RPMI7951 (cell line): ENCODE measurements at places on chromosomes 3 and 15. TPM values are rescaled to one million over a fixed set of nuclear protein-coding genes. Genes with fewer than 3 reads are reported as not detected.

Gene NMNAT3
- total RNA-seq = 0.29 and 1.9 TPM in 2 replicates

Gene LIPH
- total RNA-seq = not detected in 2 replicates

Gene GOLGA8N
- total RNA-seq = 0.49 and 0.72 TPM in 2 replicates

Gene AZI2
- 41.6 and 55.5 TPM in 2 replicates for total RNA-seq

Gene GP9
- not detected in 2 replicates for total RNA-seq

Gene SOX2
- total RNA-seq = 0.88 and 0.96 TPM in 2 replicates

Gene KY
- total RNA-seq = not detected in 2 replicates

Gene DUOX1
- total RNA-seq = not detected in 2 replicates

Gene CLDN11
- 32.3 and 34.4 TPM in 2 replicates for total RNA-seq
